ENCODE measurements at places on chromosomes 7 and 10.

DNA sequence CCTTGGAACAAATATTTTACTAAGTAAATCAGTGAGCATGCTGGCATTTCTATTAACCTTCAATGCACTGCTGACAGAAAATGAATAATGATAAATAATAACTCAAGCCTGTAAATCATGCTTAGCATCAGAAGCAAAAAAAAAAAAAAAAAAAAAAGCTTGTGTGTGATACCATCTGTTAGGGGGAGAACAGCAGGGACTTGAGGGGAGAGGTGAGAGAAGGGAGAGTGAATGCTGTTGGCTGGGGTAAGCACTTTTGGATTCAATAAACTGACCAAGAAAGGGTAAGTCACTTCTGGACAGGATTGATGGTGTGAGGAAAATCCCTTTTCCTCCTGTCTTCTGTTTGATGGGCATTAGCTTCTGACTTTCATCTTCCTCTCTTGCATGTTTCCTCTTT, 996.4 kb downstream of the KCNMA1 start:
- no peak overlapping the region for H3K4me3 ChIP-seq
- H3K27ac ChIP-seq = no peak overlapping the region
- no peaks in the 10 kb centered on the region for H3K4me1 ChIP-seq
- DNase-seq = no peak

DNA sequence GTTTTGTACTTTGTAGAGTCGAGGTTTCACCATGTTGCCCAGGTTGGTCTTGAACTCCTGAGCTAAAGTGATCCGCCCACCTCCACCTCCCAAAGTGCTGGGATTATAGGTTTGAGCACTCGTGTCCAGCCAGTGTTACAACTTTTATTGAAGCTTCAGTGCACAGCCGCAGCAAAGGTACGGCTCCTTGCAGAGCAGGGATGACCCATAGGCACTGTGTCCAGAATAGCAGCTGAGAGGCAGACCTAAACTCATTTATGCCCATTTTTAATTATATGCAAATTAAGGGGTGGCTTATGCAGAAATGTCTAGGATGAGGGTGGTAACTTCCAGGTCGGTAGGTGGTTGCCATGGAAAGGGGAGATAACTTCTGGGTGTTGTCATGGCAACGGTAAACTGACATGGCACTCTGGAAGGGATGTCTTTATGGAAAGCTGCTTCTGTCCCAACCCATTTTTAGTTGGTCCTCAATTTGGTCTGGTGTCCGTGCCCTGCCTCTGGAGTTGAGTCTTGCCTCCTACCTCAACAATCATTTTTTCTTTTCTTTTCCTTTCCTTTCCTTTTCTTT, 22.7 kb downstream of the NYAP1 start:
- DNase-seq = no peak
- no peak overlapping the region for H3K4me3 ChIP-seq
- peaks cover 13% of the 10 kb centered on the region for H3K27me3 ChIP-seq
- no peak overlapping the region for H3K27ac ChIP-seq
- H3K4me1 ChIP-seq = no peaks in the 10 kb centered on the region
- no peaks in the 10 kb centered on the region for H3K36me3 ChIP-seq

- H3K27ac ChIP-seq = no peak overlapping the region
- no peak overlapping the region for H3K4me3 ChIP-seq
- H3K36me3 ChIP-seq = peaks cover 75% of the 10 kb centered on the region
- peaks cover 5% of the 10 kb centered on the region for H3K4me1 ChIP-seq
- no peaks in the 10 kb centered on the region for H3K27me3 ChIP-seq
Measured at GRCh38 chr10:99742254-99742653, 10.2 kb downstream of the CUTC start.

DNA sequence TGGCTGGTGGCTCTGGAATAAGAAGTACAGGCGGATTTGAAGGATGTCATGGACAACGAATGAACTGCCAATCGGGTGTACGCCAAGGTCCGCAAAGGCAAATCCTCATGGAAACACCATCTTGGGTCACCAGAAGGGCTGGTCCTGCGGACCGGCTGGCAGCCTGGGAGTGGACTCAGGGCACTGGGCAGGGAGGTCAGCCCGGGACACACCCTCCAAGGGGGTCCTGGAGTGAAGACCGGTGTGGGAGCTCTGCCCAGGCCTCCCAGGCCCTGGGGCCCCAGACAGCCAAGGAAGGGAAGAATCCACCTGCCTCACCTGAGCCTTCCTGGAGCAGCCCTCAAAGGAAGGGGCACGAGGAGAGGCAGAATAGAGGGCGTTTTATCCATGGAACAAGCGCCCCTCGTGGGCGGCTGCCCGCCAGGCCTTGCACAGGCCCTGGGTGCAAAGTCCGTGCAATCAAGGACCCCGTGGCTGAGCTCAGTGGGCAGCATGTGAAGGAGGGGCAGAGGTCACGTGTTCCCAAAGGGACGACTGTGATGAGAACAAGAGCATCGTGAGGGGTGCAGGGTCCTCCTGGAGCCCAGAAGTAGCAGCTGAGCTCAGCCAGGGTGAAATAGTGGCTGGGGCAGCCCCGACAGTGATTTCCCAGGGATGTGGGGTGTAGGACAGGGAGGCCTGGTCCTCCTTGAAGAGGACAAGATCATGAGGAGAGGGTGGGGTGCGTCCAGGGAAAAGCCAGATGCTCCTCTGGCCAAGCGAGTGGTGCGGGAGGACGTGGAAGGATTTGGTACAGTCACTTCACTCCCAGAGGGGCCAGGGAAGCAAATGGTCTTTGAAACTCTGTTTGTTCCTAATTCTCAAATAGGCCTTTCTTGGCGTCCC, 105.2 kb downstream of the TCERG1L start:
- no peaks in the 10 kb centered on the region for H3K4me1 ChIP-seq
- H3K27me3 ChIP-seq = no peaks in the 10 kb centered on the region
- no peak overlapping the region for H3K27ac ChIP-seq
- H3K36me3 ChIP-seq = no peaks in the 10 kb centered on the region
- H3K4me3 ChIP-seq = no peak overlapping the region
- no peak for DNase-seq

- no peak for DNase-seq
- H3K4me1 ChIP-seq = no peaks in the 10 kb centered on the region
- no peaks in the 10 kb centered on the region for H3K36me3 ChIP-seq
Measured at GRCh38 chr7:101533103-101533465, 96.0 kb downstream of the MYL10 start.

GRCh38 chr10:124999433-125000365, 57.8 kb downstream of the ZRANB1 start:
- no peak for DNase-seq
- H3K27ac ChIP-seq = no peak overlapping the region
- peaks cover 2% of the 10 kb centered on the region for H3K4me1 ChIP-seq
- H3K27me3 ChIP-seq = no peaks in the 10 kb centered on the region
- H3K36me3 ChIP-seq = no peaks in the 10 kb centered on the region
- H3K4me3 ChIP-seq = no peak overlapping the region

- H3K4me1 ChIP-seq = peaks cover 9% of the 10 kb centered on the region
- no peaks in the 10 kb centered on the region for H3K36me3 ChIP-seq
- H3K4me3 ChIP-seq = no peak overlapping the region
Measured at GRCh38 chr10:120943542-120943941, 92.4 kb downstream of the WDR11 start.
